ENCODE measurements at places on chromosomes 12 and 14.

- no peak for DNase-seq
Measured at GRCh38 chr14:58866391-58866790, 228.6 kb downstream of the DACT1 start.

DNA sequence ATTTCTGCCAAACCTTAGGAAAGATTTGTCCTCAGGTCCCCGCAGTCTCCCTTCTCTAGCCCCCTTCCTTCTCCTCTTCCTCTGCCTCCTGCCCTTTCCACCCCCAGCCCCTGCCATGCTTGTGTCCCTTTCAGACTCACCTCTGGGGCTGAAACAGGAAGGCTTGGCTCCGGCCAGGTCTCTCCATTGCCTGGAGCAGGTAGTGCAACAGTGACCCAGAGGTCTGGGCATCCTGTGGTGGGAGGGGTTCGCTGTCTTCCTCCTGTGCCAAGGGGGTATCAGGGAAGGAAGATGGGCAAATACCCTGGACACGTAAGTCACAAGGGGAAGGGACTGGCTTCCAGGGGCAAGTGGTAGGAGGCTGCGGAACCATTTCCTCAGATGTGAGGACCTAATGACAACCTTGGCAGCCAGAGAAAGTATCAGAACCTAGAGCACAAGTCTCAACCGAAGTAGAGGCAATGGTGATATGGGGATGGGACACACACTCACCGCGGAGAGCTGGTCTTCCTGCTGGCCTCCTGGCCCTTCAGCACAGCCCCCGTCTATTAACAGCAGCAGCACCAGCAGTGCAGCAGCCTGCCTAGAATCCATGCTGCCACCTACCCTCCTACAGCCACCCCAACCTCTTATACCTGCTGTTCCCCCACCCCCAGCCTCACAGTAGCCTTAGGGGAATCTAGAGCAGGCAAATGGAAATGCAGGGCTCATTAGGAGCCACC lies at the start of gene NPFF:
Gene NPFF, minus strand, starts transcription at position 604 of the 722 bp plus-strand sequence. Its CDS starts 10 bp downstream, at position 594.
- no peak for DNase-seq

DNA sequence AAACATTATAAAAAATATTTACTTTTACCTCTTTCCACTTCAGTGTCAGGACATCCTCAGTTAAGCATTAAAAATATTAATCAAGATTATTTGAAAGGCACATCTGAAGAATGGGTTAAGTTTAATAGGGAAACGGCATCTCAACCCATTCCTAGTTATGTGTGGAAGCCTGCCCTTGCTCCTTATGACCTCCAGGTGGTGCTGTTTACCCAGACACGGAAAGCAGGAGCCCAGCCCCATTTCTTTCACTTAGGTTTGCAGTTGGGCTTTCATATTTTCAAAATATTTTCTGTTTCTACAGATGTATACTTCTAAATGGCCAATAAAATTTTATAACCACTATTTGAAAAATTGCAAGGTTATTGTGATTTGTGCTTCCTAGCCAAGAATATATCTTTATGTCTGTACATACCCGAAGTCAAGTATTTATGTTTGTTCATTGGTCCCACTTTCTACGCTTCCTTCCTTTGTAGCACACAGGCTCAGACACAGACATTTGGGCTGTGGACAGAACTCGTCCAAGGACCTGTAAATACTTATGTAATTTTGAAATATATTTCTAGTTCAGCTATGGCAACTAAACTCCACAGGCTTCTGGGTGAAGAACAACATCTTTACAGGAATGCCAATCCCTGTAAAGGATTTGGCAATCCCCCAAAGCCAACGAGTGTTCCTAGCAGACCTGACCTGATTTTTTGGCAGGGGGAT lies 247.1 kb downstream of the AKAP6 start:
- peak; percentile 2 for DNase-seq

DNA sequence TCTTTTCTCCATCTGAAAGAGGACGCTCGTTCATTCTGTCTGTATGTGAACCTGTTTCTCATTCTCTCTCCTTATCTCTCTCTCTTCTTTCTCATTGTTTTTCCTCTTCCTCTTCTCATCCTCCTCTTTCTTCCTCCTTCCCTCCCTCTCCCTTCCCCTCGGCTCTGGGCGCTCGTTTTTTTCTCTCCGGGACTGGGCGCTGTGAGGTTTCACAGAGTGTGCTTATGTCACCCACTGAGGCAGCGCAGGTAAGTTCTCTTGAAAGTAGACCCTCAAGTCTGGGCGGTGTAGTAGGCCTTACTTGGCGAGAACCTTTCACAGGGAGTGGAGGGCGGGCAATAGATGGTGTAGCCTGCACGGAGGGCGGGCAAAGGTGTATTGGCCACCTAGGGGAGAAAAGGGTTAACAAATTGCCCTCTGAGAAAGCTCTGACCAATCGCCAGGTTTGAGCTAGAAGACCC lies 4.5 kb upstream of the SIX1 start:
- DNase-seq, result no peak

DNA sequence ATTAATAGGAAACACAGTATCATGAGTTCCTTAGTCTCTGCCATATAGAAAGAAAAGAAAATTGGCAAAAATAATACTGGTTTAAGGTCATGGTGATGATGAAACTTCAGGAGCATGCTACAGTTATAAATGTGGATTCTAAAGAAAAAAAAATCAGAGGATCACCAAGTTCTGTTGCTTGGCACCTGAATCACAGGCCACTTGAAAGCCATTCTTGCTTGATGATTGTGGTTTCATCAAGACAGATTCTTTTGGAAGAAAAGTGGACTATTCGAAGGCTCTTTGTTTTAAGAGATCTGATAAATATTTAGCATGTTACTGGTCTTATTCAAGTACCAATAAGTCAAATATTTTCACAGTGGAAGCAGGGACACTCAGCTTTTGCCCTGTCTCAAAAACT lies 148.9 kb downstream of the SAMD4A start:
- no peak for DNase-seq

DNA sequence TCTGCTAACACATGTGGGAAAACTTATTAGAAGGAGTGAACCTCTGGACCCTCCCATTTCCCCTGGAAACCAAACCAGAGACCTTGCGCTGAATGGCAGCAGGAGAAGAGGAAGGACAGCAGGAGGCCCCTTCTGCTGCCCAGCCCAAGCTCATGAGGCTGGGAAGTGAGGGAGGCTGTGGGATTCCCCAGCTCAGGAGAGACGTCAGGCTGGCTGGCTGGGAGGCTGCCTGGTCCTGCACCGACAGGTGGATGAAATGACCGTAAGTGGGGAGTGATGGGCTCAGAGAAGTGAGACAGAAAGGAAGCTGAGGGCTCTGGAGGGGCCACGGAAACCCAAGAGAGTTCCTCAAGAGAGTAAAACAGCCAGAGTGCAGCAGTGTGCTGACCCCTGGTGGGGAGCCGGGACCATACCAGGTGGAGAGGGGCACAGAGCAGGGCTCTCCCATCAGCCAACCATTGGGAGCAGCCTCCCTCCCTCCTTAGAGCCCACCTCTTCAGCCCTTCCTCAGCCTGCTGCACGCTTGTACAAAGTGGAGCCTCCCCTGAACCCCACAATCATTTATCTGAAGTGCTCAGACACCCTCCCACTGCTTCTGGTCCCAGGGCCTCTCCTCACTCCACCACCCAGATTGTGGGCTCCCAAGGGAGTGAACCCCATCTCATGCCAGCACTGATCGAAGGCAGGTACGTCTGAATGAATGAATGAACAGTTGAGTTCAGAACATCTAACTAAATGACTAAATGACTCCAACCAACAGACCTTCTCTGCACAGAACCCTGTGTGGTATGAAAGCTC lies 14.0 kb downstream of the TAMALIN start:
- no peak for DNase-seq

- DNase-seq, result no peak
Measured at GRCh38 chr14:61527325-61528100, 167.8 kb upstream of the HIF1A start.

DNA sequence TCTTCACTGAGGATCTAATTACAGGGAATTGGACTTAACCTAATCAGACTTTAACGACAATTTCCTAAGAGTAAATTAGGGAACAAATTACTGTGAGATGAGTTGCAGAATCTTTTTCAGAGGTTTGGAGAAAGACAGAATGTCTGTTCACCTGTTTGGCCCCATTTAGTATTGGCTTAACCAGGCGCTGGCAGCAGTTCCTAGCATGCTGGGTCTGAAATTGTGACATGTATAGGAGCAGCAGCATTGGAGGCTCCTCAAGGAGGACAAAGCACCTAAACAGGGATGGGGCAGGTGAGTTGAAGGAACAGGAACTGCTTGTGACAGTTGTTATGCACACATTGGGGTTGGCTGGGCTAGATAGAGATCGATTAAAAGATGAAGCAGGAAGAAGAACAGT lies 51.0 kb downstream of the KCNMB4 start:
- no peak for DNase-seq

GRCh38 chr14:66442953-66443571 lies 43.1 kb upstream of the CCDC196 start:
- DNase-seq, result no peak

DNA sequence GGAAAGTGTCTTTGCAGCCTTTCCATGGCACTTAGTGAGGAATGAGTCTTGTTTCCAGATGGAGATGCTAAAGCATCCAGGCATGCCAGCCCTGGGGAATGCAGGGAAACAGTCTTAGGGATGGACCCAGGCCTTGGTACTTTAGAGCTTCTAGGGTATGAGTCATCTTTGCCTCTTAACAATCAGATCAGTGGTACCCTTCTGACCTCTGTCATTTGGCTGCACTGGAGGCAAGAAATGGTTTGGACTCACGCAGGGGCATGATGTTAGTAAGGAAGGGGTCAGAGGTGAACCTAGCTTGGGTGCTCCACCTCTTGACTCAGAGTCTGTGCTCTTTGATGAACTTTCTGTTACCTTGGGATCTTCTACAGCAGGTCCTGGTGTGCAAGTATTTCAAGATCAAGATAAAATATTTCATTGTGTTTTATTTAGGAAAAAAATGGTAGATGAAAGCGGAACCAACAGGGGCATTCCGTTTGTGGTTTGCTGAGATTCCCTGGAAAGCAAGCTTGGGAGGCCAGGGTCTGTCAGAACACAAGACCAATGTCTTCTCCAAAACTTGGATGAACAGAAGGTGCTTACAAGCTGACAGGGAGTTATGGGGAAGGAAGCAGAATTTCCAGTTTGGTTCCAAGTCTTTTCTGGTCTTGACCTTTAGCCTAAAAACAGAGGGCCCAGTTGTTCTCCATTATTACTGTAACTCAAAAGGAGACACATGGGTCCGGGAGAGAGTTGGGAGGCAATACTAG lies 216.2 kb downstream of the ZFP36L1 start:
- no peak for DNase-seq

GRCh38 chr14:98010784-98011183 lies 1213.6 kb downstream of the VRK1 start:
- DNase-seq, result no peak

DNA sequence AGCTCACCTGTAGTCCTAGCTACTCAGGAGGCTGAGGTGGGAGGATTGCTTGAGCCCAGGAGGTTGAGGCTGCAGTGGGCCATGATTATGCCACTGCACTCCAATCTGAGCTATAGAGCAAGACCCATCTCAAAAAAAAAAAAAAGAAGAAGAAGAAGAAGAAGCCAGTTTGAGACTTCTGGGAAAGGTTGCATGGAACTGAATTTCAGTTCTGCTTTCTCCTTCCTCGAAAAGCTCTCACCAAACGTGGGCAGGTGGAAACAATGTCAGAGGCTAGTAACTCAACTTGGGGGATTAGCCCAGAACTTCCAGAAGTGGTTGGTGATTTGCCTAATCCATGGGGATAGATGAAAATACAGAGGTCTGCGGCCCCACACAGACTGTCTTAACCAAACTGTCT lies 18.7 kb downstream of the FLVCR2 start:
- DNase-seq, result no peak

- DNase-seq, result no peak
Measured at GRCh38 chr12:76345569-76345968, 2.6 kb downstream of the BBS10 start.

- DNase-seq, result no peak
Measured at GRCh38 chr12:15196221-15196620, 25.0 kb downstream of the RERG start.

DNA sequence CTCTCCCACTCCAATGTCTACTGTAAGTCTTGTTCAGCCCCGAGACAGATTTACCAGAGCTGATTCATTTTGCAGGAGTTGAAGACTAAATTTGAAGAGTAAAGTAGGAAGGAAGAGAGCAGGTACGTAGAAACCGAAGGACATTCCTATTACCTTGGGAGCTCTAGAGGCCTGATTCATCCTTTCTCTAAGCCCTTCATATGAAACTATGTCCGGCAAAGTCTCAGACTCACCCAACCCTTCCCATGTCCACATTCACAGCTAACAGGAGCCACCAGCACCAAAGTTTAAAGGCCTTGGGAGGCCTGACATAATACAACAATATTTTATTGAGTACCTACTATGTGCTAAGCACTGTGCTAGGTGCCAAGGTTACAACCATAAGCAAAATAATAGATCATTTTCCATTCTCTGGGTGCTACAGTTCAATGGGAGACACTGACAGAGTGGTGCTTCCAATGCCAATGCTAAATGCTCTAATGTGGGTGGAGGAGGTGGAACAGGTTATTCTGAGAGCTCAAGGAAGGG lies 86.6 kb downstream of the PHLDA1 start:
- DNase-seq, result no peak

GRCh38 chr14:60485598-60486251 lies at the start of gene C14orf39:
Gene C14orf39, minus strand, starts transcription at chr14:60486063. Its CDS starts 985 bp downstream, at chr14:60485078.
- no peak for DNase-seq

DNA sequence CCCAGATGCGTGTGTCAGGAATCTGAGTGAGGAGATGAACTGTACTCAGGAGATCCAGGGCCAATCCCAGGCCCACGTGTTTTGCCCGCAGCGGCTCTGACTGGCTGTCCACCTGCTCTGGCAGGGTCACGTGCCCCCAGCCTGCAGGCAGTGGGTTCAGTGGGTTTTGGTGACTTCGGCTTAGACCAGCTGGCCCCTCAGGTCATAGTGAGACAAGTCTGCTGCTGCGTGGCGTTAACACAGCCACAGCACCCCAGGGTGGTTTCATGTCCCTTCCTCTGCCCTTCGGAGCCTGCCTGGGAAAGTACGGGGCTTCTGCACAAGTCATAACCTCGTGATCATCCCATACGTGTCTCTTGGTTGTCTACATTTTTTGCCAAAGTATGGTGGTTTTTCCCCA lies 2.6 kb downstream of the FBRSL1 start:
- no peak for DNase-seq

- no peak for DNase-seq
Measured at GRCh38 chr12:6452944-6453630, 1.2 kb downstream of the TAPBPL start.

- no peak for DNase-seq
Measured at GRCh38 chr12:112170376-112170775, 45.0 kb downstream of the TRAFD1 start.

GRCh38 chr12:90808568-90808967 lies 146.4 kb downstream of the CCER1 start:
- no peak for DNase-seq

GRCh38 chr12:122126713-122127597 lies 47.1 kb downstream of the IL31 start:
- no peak for DNase-seq

- DNase-seq, result no peak
Measured at GRCh38 chr12:131845121-131845520, 16.9 kb downstream of the MMP17 start.

GRCh38 chr12:122486805-122487426 lies 13.8 kb downstream of the ZCCHC8 start:
- no peak for DNase-seq

GRCh38 chr12:4378772-4379171 lies 740 bp downstream of the FGF23 start:
- no peak for DNase-seq

Measured in NCI-H1048 (cell line).